Activated CD4-positive, CD25-positive, alpha-beta regulatory T cell treated with anti-CD3 and anti-CD28 coated beads, Interleukin-2, amount 50 U/mL, for 72 hours (primary cell): ENCODE measurements at places on chromosomes 1 and 21.

GRCh38 chr1:69523032-69523431 is 44.7 kb upstream of the LRRC7 start:
- DNase-seq = no peak

- no peak for DNase-seq
Observed at GRCh38 chr1:84143796-84144565, at the start of gene PRKACB. TSS of gene PRKACB (plus strand) at chr1:84144271. CDS start at chr1:84144362, 91 bp downstream.

- DNase-seq = no peak
Observed at GRCh38 chr1:190551638-190552037, 74.0 kb upstream of the BRINP3 start.

- DNase-seq = no peak
Observed at GRCh38 chr1:145916745-145917144, 1.8 kb downstream of the PEX11B start.

DNA sequence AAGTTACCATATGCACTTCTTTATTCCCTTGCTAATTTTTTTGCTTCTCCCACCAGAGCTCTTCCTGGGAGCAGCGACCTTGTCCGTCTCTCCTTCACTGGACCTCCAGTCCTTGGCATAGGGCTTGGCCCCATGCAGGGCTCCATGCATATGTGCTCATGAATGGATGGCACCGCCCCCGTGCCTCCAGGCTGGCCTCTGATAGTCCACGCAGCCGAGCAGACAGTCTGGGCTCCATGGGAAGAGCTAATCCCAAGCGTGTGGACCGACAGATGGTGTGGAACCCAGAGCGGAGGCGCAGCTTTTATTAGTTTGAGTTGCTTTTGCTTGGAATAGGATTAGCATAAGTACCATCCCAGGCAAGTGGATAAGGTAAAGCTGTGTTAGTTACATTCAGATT is 41.8 kb downstream of the CDCP2 start:
- DNase-seq = no peak
